ENCODE measurements at places on chromosomes 5 and 9.

DNA sequence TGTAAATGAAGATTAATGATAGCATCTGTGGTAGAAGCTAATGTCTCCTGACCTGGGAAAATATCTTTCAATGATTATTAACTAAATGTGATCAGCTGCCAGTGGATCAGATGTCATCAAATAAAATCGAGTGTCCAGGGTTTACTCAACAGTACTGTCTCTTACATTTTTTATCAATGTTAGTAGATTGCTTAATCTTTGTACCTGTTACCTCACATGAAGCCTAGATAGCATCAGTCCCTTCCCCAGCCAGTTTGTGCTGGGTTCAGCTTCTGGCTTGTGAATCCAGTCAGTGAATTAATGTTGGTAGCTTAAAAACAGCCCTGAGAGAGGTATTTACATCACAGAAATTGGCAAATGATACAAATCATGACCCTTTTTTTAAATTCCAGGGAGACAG lies 134.4 kb downstream of the GHR start:
- DNase-seq = no peak

DNA sequence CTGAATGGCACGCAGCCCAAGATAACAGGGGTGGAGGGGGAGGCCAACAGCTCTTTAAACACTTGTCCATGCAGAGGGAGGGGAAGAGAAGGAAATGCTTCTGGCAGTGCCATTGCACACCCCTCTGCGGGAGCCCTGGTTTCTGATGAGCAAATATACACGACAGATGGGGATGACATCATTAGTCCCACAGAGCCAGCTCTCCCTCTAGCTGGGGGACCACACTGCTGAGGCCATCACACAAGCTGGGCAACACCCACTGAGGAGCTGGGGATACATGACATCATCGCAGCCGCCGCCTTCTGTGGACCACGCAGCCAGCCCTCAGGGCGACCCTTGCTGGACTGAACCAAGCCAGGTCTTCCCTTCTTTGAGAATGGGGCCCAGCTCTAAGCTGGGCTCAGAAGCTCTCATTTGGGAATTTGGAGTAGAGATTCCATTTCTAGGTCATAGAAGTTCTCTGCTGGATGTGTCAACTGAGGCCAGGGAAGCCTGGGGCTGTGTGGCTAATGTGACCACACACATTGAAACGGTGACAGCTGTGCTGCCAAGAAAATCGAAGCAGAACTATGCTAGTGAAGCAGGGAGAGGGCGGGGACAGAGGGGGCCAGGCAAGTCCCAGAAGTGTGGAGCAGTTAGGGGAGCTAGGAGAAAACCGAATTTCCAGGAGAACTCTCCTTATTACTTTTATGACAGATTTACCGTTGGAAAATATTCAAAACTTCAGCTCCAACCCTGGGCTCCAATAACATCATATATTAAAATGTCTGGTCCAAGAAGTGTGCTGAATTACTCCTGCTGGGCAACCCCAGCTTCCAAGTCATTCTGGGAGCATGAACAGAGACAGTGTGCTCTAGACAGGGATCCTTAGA lies 79.5 kb downstream of the PRRT1B start:
- DNase-seq = no peak

DNA sequence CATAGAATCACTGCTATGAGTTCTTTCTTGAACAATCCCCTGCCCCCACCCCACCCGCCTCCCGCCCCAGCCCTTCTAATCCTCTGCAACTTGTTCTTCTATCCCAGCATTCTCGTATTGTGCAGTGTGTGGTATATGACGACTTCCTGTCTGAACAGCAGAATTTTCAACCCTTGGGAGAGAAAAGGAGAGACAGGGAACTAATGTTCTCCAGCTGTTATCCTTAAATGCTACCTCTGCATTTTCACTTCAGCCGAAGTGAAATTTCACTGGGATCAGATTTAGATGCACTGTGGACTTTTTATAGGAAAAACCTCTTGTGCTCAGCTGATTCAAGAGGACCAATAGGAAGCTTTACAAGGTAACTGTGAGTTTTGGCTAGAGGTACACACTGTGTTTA lies 2.2 kb downstream of the FBXL7 start:
- DNase-seq = no peak

GRCh38 chr5:15439801-15440200 lies 60.2 kb upstream of the FBXL7 start:
- DNase-seq = no peak

GRCh38 chr5:171865471-171865870 lies 79.9 kb downstream of the SMIM23 start:
- DNase-seq = no peak

- DNase-seq = peak; percentile 2
These were observed 10.9 kb upstream of the RHOBTB3 start for GRCh38 chr5:95720094-95720786.

DNA sequence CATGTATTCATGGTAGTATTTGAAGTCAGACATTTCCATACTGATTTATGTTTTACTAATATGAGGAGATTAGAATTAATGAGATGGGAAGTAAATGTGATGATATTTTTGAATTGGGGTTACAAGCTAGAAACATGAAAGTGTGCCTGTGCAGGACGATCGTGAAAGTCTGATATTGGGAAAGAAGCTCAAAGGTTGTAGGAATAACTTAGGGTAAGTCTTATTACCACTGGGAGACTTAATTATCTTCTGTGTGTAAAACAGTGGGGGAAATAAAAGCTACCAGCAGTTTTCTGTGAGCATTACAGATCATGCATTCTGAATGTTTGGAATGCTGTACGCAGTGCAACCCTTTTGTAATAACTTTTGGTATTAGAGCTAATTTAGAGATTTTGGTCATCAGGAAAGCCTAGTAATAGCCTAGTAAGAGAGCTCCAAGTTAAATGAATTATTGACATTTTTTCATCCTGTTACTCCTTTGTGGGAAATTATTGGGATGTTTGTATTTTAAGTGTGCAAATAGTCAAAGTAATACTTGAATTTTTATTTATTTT lies 153.9 kb downstream of the PCSK5 start:
- no peak for DNase-seq

GRCh38 chr9:114460513-114461199 lies 44.6 kb downstream of the WHRN start:
- DNase-seq = peak; percentile 19

- no peak for DNase-seq
These were observed 264.7 kb downstream of the TRIM32 start for GRCh38 chr9:116951588-116952435.

DNA sequence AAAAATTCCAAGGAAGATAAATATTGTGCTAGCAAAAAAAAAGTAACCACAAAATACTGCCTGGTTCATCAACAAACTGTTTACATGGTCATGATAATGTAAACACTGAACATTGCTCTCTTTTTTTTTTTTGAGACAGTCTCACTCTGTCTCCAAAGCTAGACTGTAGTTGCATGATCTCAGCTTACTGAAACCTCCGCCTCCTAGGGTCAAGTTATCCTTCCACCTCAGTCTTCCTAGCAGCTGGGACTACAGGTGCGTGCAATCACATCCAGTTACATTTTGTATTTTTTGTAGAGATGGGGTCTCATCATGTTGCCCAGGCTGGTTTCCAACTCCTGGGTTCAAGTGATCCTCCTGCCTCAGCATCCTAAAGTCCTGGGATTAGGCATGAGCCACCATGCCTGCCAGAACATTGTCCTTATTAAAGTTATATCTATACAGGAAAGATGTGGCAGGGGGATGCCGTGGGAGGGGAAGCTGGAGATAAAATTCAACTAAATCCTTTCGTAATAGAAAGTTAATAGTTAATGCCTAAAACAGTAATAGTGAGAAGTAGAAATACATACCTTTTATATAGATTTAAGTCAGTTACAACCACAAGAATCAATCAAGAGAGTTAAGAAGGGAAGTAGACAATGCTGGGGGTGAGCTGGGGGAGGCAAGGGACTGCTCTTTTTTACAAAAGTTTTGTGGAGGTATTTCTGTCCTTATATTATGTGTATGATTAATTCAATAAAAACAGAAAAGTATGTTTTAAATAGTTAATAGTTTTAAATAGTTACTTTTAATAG lies 52.3 kb downstream of the RGMB start:
- DNase-seq = no peak

GRCh38 chr5:100659080-100659795 lies 124.1 kb downstream of the FAM174A start:
- DNase-seq = no peak

GRCh38 chr5:142427015-142427364 lies 102.2 kb upstream of the SPRY4 start:
- no peak for DNase-seq

GRCh38 chr5:95022967-95023695 lies 261.8 kb downstream of the MCTP1 start:
- no peak for DNase-seq

- DNase-seq = no peak
These were observed 599.3 kb downstream of the CDH9 start for GRCh38 chr5:26439121-26439520.

GRCh38 chr5:135205632-135206349 lies 171.8 kb upstream of the PITX1 start:
- no peak for DNase-seq

GRCh38 chr5:166576323-166576722 lies 1715.1 kb upstream of the WWC1 start:
- no peak for DNase-seq

- no peak for DNase-seq
These were observed 84.9 kb downstream of the TEK start for GRCh38 chr9:27193886-27194285.

- DNase-seq = no peak
These were observed 98.0 kb downstream of the EHMT1 start for GRCh38 chr9:137716694-137717287.
